ENCODE measurements at places on chromosomes 3 and 15.

GRCh38 chr15:94412979-94413746 lies 181.8 kb downstream of the MCTP2 start:
- no peak for DNase-seq

GRCh38 chr15:51172193-51172592 lies 77.5 kb upstream of the TNFAIP8L3 start:
- no peak for DNase-seq

- DNase-seq: no peak
Observed at GRCh38 chr3:5071061-5071460, 51.0 kb upstream of the ARL8B start.

- DNase-seq: no peak
Observed at GRCh38 chr15:80396096-80396495, 8.1 kb upstream of the ARNT2 start.

DNA sequence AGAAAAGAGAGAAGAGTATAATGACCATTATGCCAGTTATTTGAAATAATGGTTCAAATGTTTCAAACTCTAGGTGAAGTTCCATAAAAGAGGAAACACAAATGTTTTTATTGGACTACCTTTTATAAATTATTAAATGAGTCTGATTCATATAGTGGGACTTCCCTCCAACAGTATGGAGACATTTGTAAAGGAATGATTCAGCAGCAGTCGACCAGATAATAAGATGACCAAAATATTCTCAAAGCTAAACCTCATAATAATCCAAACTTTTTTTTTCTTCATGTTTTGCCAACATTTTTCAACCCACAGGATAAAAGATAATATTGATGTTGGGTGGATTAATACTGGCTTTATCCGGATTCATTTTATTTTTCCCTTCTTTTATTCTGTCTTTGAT lies 18.8 kb downstream of the TIPARP start:
- no peak for DNase-seq

DNA sequence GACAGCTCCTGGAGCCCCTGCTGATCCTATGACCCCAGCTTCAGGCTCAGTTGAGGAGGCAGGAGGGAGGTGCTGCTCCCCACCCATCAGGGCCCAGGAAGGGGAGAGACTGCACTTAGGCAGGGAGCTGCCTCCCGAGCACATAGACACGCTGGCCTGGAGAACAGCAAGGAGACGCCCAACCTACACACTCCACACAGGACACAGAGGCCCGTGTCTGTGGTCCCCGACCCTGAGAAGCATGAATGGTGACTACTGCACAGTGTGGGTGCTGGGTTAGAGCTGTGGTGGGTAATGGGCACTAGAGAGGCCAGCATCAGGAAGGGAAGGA lies 1.1 kb upstream of the HHATL start:
- DNase-seq: no peak

DNA sequence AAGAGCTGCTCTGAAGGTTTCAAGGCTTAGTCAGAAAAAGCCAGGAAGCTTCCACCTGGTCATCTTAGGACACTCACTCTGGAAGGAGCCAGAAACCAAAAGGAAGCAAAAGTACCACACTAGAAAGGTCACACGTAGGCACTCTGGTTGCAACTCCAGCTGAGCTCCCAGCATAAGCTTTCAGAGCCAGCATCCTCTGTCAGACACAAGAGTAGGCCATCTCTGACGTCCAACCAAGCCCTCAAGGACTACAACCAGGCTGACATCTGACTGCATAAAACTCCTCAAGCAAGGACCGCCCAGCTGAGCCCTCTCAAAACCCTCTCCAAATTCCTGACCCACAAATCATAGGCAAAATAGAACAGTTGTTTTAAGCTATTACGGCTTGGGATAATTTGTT lies 12.8 kb downstream of the SH3BP5 start:
- no peak for DNase-seq

DNA sequence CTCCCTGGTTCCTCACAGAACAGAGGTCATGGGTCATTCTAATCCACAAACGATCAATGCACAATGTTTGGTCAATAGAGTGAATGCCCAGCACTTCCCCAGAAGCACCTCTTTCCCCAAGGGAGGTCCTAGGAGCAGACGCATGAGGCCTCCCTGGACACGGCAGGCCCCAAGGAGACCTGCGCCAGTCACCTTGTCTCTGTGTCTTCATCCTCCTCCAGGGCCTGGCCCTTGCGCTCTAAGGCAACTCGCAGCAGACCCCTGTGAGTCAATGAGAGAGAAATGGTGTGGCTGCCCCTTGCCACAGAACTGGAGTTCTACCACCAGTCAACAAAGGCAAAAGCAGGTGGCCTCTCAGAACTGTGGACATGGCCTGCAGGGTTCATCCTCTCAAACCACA lies 18.1 kb downstream of the ALS2CL start:
- no peak for DNase-seq

GRCh38 chr3:63857311-63857710 lies 6.3 kb downstream of the THOC7 start:
- no peak for DNase-seq

GRCh38 chr3:97647441-97647982 lies 117.0 kb upstream of the ARL6 start:
- no peak for DNase-seq

- peak; percentile 76 for DNase-seq
Observed at GRCh38 chr3:183385698-183386613, 42.5 kb downstream of the MCF2L2 start.

- DNase-seq: no peak
Observed at GRCh38 chr15:90232941-90233386, 777 bp downstream of the CIB1 start.

GRCh38 chr3:16174026-16174355 lies 489 bp upstream of the GALNT15 start:
- DNase-seq: no peak

DNA sequence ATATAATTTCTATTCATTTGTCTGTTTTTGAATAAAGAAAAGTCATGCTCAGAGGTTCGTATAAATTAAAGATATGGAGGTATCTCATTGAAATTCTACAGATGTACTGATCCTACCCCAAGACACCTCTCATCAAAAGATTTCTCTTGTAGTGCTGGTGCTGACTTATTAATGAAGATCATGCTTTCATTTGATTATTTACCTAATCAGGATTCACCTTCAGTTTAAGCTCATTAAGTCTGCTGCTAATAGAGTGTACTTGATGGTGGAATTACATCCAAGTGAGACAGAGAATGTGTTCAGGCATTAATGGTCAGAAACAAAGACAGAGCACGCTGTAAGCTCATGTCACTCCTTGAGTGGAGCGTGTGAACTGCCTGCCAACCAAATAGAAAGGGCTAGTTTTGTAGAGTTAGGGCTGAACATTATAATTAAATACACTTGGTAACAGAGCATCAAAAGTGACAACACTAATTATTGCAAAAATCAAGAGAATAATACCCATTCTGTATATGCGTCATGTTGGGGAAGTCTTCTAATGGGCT lies 45.5 kb downstream of the KBTBD12 start:
- no peak for DNase-seq

GRCh38 chr3:147269907-147270306 lies 136.4 kb downstream of the ZIC4 start:
- DNase-seq: no peak

GRCh38 chr3:30760040-30760695 lies 134.3 kb downstream of the GADL1 start:
- no peak for DNase-seq

GRCh38 chr3:64824394-64824909 lies 136.7 kb upstream of the ADAMTS9 start:
- no peak for DNase-seq

DNA sequence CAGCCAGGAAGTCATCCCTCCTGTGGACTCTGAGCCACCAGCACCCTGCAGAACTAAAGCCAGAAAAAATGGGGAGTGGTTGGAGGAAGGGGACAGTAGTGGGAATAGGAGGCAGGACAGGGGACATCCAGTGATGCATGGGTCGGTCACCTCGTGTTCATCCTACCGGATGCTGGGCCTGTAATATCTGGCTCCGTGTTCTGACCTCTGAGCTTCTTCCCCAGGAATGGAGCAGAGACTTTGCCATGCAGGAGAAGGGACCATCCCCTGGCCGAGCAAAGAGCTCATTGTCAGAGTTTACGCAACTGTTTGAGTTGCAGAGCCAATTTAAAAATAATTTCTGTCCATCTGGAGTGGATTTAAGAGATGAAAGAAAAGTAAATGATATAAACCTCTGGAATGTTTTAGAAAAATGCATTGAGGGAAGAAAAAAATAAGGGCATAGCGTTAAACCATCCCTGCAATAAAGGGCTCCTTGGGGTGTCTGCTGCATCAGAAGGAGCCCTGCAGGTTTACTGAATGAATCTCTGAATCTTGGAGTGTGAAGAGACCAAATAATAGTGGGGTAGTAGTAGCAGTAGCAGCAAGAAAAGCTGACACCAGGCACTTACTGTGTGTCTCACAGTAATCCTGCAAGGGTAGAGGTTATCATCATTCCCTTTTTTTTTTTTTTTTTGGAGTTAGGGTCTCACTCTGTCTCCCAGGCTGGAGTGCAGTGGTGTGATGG lies 70.9 kb downstream of the AAGAB start:
- DNase-seq: no peak

- no peak for DNase-seq
Observed at GRCh38 chr3:37986479-37987314, 3.9 kb upstream of the VILL start.

GRCh38 chr3:40324621-40325020 lies 15.1 kb downstream of the EIF1B start:
- no peak for DNase-seq

DNA sequence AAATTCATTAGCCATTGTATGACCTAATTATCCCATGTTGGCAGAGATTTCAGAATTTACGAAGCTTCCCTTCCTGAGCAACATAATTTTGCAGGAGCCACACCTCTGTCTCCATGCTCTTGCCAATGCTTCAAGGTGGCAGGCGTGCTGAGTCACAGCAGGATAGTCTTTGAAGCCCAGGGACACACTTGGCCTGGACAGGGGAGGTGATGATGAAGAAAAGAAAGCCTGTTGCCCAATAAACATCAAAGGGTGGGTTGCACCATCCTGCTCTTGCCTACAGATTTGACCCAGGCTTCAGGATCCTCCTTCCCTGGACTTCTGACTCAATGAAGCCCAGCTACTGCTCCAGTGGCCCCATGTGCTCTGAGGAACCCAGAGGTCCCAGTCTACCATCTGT lies 117.1 kb downstream of the MINAR1 start:
- no peak for DNase-seq

DNA sequence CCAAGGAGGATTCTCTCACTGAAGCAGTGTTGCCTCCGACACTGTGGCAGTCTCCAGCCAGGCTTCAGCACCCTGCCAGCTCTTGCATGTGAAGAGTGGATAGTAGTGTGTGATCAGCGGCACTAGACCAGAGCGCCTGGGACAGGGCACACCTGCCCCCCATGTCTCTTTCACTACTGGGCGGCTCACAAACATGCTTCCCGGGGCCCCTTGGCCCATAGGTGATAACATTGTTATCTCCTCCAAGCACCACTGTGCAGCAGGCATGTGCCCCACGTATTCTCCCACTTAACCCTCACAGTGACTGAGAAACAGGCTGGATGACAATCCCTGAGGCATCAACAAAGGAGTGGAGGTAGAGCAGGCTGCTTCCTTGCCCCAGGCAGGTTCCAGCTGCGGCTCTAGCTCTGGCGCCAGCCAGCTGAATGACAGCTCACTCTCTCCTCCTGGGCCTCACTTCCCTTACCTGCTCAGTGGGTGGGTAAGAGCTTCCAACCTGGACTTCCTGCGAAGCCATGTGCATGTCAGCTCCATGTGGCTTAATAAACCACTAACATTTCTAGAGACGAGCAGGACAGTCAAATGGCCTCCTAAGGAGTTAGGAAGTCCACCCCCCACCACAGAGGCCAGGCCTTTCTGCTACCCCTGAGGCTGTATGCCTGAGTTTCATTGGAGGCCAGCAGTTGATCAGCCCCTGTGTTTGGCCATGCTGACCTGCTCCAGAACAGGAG lies 37.8 kb downstream of the KLF13 start:
- DNase-seq: no peak

DNA sequence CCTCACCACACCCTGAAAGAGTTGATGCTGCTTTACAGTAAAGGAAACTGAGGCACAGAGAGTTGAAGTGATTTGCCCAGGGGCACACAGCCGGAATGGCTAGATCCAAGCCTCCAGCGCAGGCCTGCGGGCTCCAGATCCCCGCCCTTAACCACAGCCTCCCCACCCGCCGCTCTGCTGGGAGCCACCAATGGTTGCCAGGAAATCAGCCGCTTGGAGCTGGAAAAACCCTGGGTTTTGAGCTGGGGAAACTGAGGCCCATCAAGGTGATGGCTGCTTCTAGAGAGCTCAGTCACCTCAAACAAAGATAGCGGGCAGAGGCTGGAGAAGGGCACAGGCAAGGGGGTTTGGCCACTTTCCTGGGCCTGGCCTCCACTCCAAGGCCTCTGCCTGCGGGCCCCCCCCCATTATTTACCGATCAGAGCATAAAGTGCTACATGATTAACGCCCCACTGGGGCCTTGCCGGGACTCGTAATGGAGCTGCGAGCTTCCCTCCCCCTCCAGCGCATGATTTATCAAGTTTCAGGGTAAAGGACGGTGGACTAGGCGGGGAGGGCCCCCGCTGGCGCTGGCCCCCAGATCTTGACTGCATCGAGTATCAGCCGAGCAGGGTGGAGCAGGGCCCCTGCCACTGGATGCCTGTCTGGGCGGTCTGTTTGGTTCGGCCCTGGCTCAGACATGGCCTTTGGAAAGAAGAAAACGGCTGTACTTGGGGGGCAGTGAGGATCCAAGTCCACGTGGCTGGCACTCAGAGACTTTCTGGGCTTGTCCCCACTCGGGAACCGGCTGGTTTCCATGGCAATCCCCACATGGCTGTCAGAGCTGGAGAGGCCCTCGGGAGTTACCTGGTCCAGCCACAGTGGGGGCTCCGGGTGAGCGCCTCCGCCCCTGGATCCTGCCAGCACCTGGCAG lies 9.1 kb downstream of the PLXND1 start:
- no peak for DNase-seq

- no peak for DNase-seq
Observed at GRCh38 chr3:63860776-63861175, 2.8 kb downstream of the THOC7 start.

GRCh38 chr3:119222391-119222790 lies 18.3 kb downstream of the B4GALT4 start:
- no peak for DNase-seq

- DNase-seq: no peak
Observed at GRCh38 chr15:56732886-56733135, 498 bp downstream of the ZNF280D start.

DNA sequence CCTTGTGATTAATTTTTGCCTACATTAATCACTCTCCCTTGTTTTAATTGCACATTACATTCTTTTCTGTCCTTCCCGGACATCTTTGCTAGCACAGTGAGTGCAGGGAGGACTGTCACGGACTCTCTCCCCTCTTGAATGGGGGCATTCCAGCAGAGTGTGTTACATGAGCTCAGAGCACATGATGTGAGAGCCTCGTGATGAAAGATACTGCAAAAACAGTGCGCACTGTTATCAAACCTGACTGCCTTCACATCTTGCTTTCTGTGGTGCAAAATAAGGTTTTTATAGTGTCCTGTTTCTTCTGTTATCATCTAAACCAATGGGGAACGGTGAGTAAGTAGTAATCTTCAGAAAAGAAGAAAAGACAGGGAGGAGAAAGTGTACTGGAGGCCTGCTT lies 167.5 kb downstream of the PGPEP1L start:
- no peak for DNase-seq

Measured in SW 1271 (cell line).